Ammon's horn (tissue), 1 donor: ENCODE measurements at places on chromosomes 6 and 20.

GRCh38 chr6:31896856-31897611, 464 bp downstream of the EHMT2 start:
- DNase-seq = no peak

GRCh38 chr6:38173909-38174308, 354.4 kb downstream of the ZFAND3 start:
- no peak for DNase-seq

DNA sequence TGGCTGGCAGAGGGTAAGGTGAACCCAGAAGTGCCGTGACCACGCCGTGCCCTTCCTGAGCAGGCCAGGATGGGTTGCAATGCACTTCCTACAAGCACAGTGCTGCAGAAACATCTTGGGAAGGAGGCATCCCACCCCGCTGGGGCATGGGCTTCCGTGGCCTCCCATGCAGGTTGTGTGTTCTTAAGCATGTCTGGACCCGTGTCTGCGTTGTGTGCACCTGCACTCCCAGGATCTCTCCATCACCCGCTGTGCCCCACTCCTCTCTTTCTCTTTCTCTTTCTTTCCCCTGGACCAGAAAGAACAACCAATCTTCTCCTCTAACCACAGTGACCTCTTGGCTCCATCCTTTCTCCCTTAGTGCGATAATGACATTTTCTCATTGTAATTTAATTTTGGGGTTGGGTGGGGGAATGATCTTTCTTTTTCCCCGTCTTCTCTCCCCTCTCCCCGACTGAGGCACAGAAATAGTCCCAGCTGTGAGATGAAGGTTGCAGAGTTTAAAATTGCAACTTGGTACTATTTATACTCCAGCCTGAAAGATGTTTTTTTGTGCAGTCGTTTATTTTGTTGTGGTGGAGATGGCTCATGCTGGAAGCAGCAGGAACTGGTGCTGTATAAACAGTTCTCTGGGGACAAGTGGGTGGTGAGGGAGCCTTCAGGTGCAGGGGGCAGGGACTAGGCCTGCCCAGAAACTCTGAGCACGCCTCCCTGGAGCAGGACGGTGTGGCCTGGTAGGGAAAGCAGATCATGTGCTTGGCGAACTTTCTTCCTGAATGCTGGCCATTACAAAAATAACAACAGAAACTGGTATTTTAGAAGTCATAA, 20.5 kb downstream of the BCAS4 start:
- no peak for DNase-seq

- DNase-seq = no peak
Measured at GRCh38 chr6:17178326-17178725, 76.5 kb downstream of the STMND1 start.

DNA sequence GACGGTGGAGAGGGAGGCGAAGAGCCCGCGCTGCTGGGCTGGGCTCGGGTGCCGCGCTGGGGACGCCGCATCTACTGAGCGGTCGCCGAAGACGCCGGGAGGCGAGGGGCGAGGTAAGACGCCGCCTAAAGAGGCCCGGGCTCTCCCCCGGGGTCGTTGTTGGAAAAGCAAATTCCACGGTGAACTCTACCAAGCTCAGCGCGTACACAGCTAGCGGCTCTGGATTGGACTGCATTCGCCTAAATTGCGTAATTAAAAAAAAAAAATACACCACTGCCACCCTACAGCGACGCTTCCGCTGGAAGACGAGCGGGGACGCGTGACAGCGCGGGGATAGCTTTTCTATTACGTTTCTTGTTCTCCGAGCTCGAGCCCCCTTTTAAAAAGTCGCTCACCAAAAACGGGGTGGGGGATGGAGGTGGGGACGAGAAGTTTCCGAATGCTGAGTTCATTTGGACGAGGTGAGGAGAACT, 92.0 kb upstream of the PRDM1 start:
- peak; percentile 41 for DNase-seq

GRCh38 chr6:40626886-40627285, 39.7 kb upstream of the LRFN2 start:
- DNase-seq = no peak

DNA sequence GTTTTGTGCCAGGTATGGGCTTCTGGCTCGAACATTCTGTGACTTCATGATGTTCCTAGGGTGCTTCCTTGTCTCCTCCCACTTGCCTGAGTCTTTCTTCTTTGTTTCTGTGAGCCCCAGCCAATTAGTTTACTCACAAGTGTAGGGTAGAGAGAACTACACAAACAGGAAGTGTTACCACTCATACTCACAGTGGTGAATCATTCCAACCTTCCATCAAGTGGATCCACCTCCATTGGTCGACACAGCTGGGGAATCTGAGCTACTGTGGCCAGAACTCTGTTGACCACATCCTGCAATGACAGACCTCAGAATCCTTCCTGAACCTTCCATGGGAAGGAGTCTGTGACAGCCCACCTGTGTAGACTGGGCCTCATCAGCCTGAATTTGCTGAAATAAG, 76.8 kb downstream of the UNC5CL start:
- DNase-seq = no peak

GRCh38 chr6:45806172-45806571, 209.5 kb downstream of the CLIC5 start:
- DNase-seq = no peak

GRCh38 chr6:16700202-16700915, 60.9 kb downstream of the ATXN1 start:
- peak; percentile 60 for DNase-seq

- no peak for DNase-seq
Measured at GRCh38 chr6:42152024-42152423, 9.6 kb upstream of the C6orf132 start.

GRCh38 chr6:158472447-158472846, 87.4 kb upstream of the TMEM181 start:
- no peak for DNase-seq

- no peak for DNase-seq
Measured at GRCh38 chr6:106324726-106325335, 729 bp downstream of the ATG5 start.

DNA sequence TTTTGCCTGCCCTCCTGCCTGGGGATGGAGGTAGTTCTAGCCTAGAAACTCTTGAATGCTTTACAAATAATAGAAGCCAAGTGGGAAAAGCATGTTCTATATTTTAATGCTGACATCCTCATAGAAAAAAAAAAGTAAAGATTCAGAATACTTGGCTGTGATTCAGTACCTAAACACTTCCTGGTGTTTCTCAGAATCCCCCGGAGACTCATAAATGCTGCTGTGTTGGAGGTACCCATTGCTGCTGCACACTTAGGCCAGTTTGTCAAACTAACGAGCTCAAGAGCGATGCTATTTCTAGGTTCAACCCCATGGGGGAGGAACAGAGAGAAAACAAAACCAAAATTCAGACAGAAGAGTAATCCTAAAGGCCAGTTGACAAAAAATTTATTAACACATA, 38.8 kb upstream of the ZFP64 start:
- no peak for DNase-seq

GRCh38 chr20:20483328-20483727, 115.4 kb downstream of the INSM1 start:
- no peak for DNase-seq

- no peak for DNase-seq
Measured at GRCh38 chr20:53884859-53885541, 185.4 kb downstream of the BCAS1 start.

- DNase-seq = no peak
Measured at GRCh38 chr6:251920-252319, 40.4 kb upstream of the DUSP22 start.

DNA sequence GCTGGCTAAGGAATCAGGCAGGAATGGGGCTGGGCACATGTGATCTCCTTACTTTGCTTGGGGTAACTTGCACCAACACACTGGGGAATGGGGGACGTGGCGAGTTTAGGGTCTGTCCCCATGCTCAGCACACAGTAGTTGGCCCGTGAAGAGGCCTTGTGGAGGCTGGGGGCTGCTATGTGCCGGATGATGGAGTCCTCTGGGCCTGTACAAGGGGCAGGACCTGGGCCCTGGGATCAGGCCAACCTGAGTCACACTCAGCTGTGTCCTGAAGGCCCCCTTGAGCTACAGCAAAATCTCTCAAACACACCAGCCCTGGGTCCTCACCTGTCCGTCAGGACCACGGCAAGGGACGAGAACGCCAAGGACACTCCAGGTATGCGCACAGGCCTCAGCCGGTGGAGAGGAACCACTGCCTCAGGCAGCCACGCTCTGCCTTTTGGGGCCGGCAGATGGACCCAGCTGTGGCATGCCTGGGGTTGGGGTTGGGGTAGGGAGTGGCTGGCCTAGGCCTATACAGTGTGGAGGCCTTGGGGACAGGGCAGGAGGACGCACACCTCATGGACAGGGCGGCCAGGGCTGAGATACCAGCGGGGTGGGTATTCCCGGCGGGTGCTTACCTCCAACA, 11.1 kb downstream of the UCKL1 start:
- DNase-seq = no peak

- DNase-seq = no peak
Measured at GRCh38 chr6:118335325-118335816, 212.7 kb upstream of the PLN start.

DNA sequence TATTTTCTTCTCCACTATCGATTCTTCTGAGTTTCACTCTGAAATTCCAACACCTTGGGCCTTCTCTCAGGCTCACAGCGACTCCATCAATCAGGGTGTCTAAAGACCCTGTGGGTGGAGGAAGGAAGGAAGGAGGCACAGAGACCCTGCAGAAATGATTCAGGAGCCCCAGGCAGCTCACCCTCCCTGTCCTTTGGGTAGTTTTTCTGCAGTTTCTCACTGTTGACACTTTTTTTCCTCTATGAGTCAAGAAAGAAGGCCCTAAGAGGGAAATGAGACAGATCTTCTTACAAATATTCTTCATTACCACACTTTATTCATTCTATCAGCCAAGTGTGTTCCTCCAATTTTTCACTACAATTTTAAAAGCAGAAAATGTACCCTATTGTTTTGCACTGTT, 34.2 kb upstream of the TBXT start:
- DNase-seq = no peak

GRCh38 chr6:33586108-33586640, 6.1 kb upstream of the BAK1 start:
- no peak for DNase-seq

GRCh38 chr6:27644528-27644927, 171.6 kb upstream of the ZNF184 start:
- no peak for DNase-seq

DNA sequence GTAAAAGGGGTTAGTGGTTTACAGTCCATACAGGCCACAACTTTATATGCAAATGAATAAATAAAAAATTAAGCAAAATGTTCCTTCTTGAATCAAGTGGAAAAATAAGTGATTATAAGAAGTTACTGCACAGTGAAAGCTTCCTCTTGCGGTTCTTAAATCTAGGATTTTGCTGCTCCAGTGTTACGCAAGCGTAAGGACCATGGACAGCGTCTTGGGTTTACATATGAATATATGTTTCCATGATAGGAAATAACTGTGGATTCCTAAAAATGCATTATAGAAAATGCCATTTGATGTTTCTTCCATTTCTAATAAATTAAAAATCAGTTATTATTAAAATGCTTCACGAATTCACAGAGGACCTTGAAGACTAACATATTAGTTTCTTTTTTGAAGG, 176.6 kb upstream of the POU3F2 start:
- no peak for DNase-seq

- DNase-seq = no peak
Measured at GRCh38 chr6:147530132-147531060, 21.9 kb downstream of the SAMD5 start.

GRCh38 chr6:164750128-164750527, 559.3 kb downstream of the C6orf118 start:
- DNase-seq = no peak

DNA sequence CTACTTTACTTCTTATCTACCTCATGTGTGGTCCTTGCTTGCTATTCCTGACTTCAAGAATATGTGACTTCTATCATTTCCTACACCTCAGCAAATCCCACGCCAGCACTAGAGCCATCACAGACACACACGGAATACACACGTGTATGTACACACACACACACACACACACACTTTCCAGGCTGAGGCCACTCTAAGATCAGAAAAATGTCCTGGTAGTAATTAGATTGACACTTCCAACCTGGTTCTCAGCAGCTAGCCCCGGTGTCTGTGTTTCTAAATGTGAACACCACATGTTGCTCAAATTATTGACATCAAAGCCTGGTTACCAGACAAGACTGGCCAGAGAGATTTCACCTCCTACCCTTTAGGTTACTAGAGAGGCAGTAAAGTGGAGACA, 54.1 kb upstream of the SASH1 start:
- no peak for DNase-seq

GRCh38 chr6:36679043-36679833, 724 bp downstream of the CDKN1A start:
- no peak for DNase-seq

GRCh38 chr20:53427951-53428350, 165.7 kb downstream of the ZNF217 start:
- no peak for DNase-seq

- DNase-seq = peak; percentile 84
Measured at GRCh38 chr6:170286246-170286933, 4.5 kb downstream of the DLL1 start.

DNA sequence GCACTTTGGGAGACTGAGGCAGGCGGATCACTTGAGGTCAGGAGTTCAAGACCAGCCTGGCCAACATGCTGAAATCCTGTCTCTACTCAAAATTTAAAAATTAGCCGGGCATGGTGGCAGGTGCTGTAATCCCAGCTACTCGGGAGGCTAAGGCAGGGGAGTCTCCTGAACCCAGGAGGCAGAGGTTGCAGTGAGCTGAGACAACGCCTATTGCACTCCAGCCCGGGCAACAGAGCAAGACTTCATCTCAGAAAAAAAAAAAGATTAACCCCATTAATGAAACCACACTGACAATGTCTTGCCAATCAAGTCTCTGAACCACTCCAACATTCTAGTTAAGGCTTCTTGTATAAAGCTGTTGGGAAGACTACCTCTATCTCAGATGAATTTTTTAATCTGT, 4.0 kb downstream of the PREP start:
- DNase-seq = no peak
